Effector memory CD4-positive, alpha-beta T cell (primary cell): ENCODE measurements at places on chromosomes 6 and 20.

- H3K4me3 ChIP-seq, result no peak overlapping the region
- no peaks in the 10 kb centered on the region for H3K4me1 ChIP-seq
- DNase-seq, result no peak
- H3K36me3 ChIP-seq, result no peaks in the 10 kb centered on the region
- H3K27me3 ChIP-seq, result no peaks in the 10 kb centered on the region
Observed at GRCh38 chr6:40719671-40720374, 132.7 kb upstream of the LRFN2 start.

GRCh38 chr6:86147859-86148258 is 505.2 kb upstream of the SYNCRIP start:
- no peaks in the 10 kb centered on the region for H3K36me3 ChIP-seq
- no peak overlapping the region for H3K27ac ChIP-seq
- no peaks in the 10 kb centered on the region for H3K4me1 ChIP-seq
- H3K4me3 ChIP-seq, result no peak overlapping the region

DNA sequence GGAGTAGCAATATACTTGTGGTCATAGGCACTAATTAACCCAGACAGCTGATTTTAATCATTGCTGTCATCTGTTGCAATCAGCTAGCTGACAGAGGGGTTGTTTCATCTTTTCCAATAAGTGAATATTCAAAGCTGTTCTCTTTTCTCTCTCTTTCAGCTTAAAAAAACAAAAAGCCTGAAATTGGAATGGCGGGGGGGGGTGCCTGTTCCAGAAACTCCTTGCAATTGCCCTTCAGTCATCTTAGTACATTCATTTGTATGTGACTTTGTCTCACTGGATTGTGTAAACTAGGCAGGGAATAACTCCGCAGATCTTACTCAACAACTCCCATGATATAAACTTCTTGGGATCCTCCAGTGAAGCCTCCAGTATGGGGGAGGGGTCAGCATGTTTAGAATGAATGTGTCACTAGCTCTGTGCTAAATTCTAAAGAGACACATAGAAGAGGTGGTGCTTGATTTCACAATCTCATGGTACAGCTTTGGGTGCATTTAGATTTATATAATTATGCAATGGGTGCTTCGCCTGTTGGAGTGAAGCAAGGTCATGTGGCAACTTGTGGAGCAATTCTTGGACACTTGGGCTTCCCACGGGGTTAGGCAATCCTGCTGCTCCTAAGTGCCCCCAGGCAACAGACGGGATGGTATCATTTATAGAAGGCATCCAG is 40.1 kb downstream of the SLC24A3 start:
- H3K36me3 ChIP-seq, result no peaks in the 10 kb centered on the region
- no peak overlapping the region for H3K4me3 ChIP-seq
- DNase-seq, result no peak
- H3K4me1 ChIP-seq, result no peaks in the 10 kb centered on the region
- H3K27ac ChIP-seq, result no peak overlapping the region

DNA sequence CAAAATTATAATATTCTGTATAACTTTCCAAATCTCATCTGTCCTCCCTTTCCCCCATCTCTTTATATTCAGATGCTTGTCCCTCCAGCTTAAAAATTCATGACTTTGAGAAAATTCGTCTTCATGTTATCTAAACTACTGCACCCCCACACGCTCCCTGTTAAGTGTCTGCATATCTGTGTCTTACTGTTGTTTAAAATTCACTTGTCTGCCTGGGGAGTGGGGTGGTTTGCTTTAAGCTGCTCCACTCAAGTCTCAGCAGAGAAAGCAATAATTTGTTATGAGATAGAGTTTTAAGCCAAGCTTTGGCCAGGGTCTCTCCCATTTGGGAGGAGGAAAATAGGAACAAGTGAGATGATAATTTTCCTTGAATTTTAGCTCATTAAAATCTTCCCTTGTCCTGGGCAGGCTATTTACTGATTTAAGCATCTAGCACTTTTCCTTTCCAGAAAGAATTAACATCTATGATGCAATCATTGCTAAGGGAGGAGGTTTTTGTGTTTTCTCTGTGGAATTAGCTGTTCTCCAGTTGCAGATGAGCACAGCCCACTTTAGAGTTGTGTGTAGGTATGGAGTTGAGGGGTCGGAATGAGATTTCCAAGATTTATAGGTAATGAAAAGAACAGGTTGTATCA is 36.8 kb downstream of the MTHFD1L start:
- no peaks in the 10 kb centered on the region for H3K27me3 ChIP-seq
- H3K27ac ChIP-seq, result no peak overlapping the region
- H3K4me1 ChIP-seq, result no peaks in the 10 kb centered on the region

DNA sequence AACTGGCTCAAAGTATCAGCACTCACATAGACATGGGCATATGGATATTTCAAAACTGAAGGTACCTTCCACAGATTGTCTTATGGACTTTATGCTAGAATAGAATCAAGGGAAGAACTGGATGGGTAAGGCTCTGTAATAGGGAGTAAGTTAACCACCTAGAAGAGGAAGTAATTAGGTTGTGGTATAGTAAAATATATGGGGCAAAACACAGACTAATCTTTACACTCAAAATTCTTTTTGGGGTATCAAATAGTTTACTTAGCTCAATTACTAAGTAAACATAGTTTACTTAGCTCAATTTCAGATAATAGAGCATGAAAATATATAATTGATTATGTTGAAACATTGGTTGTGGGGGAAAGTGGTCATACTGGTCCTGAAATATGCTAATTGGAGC is 94.2 kb upstream of the ATXN1 start:
- no peak overlapping the region for H3K27ac ChIP-seq
- no peak for DNase-seq
- no peaks in the 10 kb centered on the region for H3K4me1 ChIP-seq
- no peaks in the 10 kb centered on the region for H3K27me3 ChIP-seq
- H3K4me3 ChIP-seq, result no peak overlapping the region

DNA sequence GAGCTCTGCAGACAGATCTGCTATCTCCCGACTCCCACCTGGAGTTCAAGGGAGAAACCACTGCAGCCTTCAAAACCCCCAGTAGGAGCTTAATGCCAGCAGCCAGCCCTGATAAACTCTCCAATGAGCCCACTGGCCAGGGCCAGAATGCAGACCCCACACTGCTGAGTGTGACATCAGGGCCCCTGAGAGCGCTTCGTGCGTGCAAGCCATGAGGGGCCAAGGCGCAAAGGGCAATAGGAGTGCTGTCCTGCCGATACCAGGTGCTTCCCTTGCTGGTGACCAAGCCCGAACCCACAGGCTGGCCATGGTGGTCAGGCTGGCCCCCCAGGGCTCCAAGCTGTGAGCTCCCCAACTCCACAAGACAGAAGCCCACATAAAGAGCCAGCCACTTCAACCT is 33.2 kb upstream of the CST7 start:
- no peak overlapping the region for H3K4me3 ChIP-seq
- H3K27me3 ChIP-seq, result no peaks in the 10 kb centered on the region
- H3K4me1 ChIP-seq, result no peaks in the 10 kb centered on the region
- H3K27ac ChIP-seq, result no peak overlapping the region

- no peaks in the 10 kb centered on the region for H3K27me3 ChIP-seq
- H3K4me1 ChIP-seq, result peaks cover 17% of the 10 kb centered on the region
- no peak for DNase-seq
Observed at GRCh38 chr6:26273673-26274588, 91.1 kb upstream of the BTN3A2 start.

DNA sequence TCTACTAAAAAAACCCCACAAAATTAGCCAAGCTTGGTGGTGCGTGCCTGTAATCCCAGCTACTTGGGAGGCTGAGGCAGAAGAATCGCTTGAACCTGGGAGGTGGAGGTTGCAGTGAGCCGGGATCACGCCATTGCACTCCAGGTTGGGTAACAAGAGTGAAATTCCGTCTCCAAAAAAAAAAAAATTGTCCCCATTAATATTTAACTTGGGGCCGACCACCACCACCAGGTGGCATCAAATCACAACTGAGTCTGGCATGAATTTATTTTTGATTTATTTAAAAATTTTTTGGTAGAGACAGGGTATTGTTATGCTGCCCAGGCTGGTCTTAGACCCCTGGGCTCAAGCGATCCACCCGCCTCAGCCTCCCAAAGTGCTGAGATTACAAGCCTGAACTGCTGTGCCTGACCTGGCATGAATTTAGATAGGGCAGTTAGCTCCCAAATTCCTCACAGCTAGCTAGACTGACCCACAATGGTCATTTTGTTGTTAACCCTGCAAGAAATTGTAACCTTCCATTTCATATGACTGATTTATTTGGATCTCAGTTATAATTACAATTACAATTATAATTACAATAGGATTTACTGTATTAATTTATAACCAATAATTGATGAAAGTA is 17.1 kb upstream of the BEND3 start:
- no peak for DNase-seq
- H3K27ac ChIP-seq, result no peak overlapping the region
- H3K36me3 ChIP-seq, result no peaks in the 10 kb centered on the region
- H3K4me1 ChIP-seq, result no peaks in the 10 kb centered on the region

- no peaks in the 10 kb centered on the region for H3K27me3 ChIP-seq
- no peak overlapping the region for H3K27ac ChIP-seq
- DNase-seq, result no peak
Observed at GRCh38 chr6:32685603-32686002, 19.1 kb upstream of the HLA-DQB1 start.

DNA sequence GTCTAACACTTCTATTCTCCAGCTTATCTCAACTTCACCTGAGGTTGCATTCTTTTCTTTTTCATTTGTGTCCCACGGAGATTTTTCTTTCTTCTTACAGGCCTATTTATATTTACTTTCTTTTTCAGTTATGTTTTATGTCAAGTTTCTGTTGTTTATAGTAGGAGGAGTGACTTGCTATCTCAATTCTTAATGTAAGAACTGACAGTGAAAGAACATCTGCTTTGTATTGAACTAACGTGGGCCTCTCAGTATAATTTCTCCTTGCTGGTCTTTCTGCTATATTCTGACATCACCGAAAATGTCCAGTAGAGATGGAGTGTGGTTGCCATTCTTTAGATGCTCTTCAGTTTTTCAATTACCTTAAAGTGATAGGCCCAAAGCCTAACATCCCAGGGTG is 521.7 kb downstream of the EPM2A start:
- H3K27me3 ChIP-seq, result no peaks in the 10 kb centered on the region
- no peak overlapping the region for H3K4me3 ChIP-seq
- no peaks in the 10 kb centered on the region for H3K36me3 ChIP-seq
- no peaks in the 10 kb centered on the region for H3K4me1 ChIP-seq
- no peak for DNase-seq

DNA sequence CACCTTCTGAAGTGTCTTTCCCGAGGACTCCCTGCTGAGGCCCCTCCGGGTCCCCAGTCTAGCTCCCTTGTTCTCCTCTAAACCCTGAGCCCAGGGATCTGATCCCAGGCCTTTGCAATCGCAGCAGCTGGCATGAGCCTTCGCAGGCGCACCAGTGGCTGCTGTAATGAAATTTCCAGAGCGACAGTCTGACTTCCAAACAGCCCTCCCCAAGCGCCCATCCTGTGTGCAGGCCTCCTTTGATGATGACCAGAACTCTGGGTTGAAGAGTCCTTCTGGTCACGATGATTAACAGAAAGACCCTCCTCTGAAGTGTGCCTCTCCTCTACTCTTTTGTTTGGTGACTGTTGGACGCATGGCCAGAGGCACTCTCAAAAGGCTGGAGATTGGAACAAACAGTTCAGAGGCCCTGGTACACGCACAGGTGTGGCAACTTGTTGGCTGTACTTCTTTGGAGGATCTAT is 89.1 kb upstream of the MPC1 start:
- H3K27ac ChIP-seq, result no peak overlapping the region
- no peaks in the 10 kb centered on the region for H3K27me3 ChIP-seq
- no peak for DNase-seq
- H3K4me1 ChIP-seq, result no peaks in the 10 kb centered on the region

- no peak overlapping the region for H3K27ac ChIP-seq
- H3K4me1 ChIP-seq, result no peaks in the 10 kb centered on the region
- no peak overlapping the region for H3K4me3 ChIP-seq
- no peak for DNase-seq
- H3K27me3 ChIP-seq, result no peaks in the 10 kb centered on the region
- H3K36me3 ChIP-seq, result no peaks in the 10 kb centered on the region
Observed at GRCh38 chr6:116564311-116564710, 7.0 kb upstream of the RWDD1 start.
